ENCODE measurements at places on chromosomes 1 and 21.
A peak's percentile ranks its signal among the peaks of the same experiment; 100 is the strongest.

DNA sequence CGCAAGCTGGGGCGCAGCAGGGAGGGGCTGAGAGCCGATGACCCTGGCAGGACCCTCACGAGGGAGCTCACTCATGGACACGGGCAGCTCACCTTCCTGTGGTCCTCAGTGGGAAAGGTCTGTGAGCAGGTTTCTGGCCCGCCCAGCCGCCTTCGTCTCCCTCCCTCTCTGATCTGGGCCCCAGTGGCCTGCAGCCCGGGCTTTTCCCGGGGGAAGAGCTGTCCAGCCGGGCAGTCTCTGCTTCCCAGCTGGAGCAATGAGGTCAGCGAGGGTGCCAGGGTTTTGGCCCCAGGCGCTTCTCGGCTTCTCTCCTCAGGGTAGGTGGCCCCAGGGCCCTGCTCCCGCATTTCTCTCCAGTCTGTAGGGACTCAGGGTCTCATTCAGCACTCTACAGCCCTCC lies 22.2 kb upstream of the ARHGEF16 start:
- DNase-seq: no peak

- DNase-seq: no peak
These were observed 1284.7 kb downstream of the BRINP3 start for GRCh38 chr1:189192741-189193520.

- DNase-seq: no peak
These were observed 204.6 kb upstream of the TMPRSS15 start for GRCh38 chr21:18608226-18608625.

GRCh38 chr1:184028854-184029623 lies 8.5 kb downstream of the COLGALT2 start:
- no peak for DNase-seq

DNA sequence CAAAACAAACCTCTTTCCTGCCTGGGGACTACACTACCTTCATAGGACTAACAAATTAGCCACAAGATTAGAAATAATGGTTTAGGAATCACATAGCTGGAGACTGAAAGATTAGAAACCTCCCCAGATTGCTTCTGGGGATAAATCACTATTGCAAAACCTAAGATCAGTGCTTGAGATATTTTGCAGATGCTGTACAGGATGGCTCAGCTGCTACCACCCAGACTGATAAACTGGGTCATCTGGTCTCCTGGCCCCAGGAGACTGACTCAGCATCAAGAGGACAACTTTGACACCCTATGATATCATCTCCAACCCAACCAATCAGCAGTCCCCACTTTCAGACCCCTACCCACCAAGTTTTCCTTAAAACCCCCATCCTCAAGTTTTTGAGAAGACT lies 137.0 kb downstream of the LRRC53 start:
- no peak for DNase-seq

GRCh38 chr1:67897270-67897949 lies 64.1 kb upstream of the GNG12 start:
- no peak for DNase-seq

- DNase-seq: peak; percentile 85
These were observed at the start of gene EXO5 for GRCh38 chr1:40508375-40509341. Gene EXO5, plus strand, starts transcription at chr1:40508767. Its CDS starts 5,778 bp downstream, at chr1:40514545.

DNA sequence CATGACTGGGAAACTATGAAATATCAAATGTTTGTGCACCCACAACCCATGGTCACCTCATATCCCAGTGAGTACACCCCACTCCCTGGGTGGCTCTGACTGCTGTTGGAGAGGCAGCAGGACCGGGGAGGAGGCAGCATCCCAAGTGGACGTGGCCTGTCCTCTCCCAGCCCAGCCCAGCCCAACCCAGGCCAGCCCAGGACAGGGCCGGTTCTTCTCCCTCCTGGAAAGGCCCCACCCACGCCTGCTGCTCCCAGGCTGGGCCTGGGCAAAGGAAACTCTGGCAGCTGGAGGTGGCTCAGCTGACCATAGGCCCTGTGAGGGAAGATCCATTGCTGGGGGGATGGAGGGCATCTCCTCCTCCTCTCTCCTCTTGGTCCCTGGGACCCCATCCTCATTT lies 19.1 kb downstream of the MATN1 start:
- no peak for DNase-seq

DNA sequence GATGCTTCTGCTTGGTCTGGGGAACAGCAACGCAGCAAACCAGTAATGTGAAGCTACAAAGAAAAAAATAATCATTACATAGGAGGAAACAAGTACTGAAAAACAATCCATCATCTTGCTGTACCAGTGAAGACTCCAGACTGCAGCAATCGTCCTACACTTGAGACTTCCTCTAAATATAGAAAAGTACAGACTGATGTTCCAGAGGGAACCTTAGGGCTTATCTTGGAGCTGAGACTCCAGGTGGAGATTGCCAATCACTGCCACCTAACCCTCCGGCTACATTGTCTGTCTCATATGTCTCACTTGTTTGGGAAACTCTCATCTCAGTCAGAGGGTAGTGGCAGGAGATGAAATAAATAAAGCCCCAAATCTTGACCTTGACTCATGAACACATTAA lies 9.4 kb upstream of the UHMK1 start:
- no peak for DNase-seq

- no peak for DNase-seq
These were observed 2.1 kb downstream of the UTS2 start for GRCh38 chr1:7850786-7851185.

DNA sequence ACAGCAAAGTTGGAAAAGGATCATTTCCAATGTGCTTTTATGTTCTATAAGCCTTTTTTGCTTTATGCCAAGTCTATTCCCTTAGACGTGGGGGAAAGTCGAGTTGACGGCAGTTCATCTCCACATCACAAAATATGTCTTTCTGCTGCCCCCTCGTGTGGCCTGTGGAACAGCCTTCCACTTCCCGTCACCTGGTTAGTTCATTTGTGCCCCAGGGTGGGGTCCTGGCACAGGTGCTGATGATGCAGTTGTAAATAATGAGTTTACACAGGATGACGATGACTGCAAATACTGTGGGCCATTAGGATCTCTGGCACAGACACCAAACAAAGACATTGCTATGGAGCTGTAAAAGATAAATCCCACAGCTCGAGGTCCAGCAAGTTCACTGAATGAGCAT lies 10.0 kb upstream of the OTUD3 start:
- DNase-seq: peak; percentile 84

- peak; percentile 55 for DNase-seq
These were observed 274.8 kb upstream of the RUNX1 start for GRCh38 chr21:35323947-35324346.

DNA sequence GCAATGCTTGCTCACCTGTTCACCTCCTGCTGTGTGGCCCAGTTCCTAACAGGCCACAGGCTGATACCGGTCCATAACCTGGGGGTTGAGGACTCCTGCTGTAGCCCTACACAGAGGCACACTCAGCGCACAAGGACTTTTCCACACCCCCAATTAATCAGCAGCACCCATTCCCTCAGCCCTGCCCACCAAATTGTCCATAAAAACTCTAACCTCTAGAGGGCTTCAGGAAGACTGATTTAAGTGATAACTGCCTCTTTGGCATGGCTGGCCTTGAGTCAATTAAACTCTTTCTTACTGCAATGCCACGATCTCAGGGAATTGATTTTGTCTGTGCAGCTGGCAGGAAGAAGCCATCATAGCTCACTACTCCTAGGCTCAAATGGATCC lies 71.3 kb upstream of the MUTYH start:
- no peak for DNase-seq

- no peak for DNase-seq
These were observed 19.9 kb upstream of the SLC35F3 start for GRCh38 chr1:233884461-233885151.

DNA sequence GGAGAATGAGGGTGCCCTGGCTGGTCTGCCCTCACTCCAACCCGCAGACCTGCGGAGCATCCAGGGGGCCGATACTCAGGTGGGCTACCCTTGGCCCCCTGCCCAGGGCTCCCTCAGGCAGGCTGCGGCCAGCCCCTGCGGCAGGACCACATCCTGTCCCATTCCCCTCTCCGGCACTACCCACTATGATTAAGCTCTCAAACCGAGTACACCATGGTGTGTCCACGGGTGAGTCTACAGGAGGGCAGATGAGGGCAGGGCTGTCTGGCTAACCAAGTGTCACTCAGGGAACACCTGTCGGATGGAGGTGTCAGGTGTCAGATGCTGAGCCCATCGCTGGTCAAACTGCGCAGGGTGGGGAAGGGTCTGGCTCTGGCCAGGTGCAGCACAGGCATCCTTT lies 47.2 kb downstream of the SLC66A1 start:
- DNase-seq: no peak

DNA sequence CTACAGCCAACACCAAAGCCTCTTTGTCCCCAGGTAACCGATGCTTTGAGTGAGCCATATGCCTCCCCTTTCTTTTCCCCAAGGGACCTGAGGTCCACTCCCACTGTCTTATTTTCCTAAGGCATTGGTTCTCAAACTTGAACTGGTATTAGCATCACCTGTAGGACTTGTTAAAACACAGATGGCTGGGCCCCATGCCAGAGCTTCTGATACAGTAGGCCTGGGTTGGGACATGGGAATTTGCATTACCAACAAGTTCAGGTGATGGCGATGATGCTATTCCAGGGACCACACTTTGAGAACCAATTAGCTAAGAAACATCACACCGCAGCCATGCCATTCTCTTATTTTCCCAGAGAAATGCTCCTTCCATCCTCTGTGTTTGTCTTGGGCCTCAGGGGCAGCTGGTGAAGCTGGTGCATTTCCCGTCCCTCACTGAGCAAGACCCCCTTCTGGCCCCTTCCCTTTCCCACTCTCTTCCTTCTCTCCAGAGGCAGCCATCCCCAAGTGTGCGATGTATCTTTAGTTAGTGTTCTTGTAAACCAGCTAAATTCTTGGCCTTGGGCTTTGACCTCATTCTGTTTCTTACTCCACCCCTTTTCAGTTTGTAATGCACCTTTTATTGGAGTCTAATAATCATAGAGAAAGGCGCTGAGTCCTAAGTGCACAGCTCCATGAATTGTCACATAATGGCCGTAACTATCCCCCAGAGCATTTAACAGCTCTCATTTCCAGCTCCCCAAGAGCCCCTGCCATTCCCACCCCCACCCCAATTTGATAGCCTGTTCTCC lies 14.2 kb upstream of the TTC22 start:
- DNase-seq: no peak

- peak; percentile 92 for DNase-seq
These were observed at the start of gene SYF2 for GRCh38 chr1:25232027-25232865. Gene SYF2, minus strand, starts transcription at chr1:25232502. Its CDS starts 35 bp downstream, at chr1:25232467.

DNA sequence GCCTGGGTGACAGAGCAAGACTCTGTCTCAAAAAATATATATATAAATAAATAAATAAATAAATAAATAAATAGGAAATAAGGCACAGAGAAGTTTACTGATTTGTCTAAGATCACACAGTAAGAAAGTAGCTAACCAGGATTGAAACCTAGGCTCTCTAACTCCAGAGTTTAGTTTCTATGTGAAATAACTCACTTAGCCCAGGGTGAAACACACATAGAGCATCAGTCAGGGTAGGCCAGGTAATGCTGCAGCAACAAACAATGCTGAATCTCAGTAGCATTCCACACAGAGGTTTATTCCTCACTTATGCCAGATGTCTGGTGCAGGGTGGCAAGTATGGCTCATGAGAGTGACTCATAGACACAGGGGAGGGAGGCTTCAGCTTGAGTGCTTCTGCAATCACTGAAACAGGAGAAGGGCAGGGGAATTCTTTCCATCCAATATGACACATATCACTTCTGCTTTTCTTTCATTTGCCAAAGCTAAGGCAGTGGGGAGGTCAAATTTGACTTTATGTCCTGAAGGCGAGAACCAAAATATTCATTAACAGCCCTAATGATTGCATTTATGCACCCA lies 37.1 kb upstream of the KANK4 start:
- DNase-seq: no peak

- no peak for DNase-seq
These were observed 154.1 kb upstream of the TMEM51 start for GRCh38 chr1:14999441-14999840.

GRCh38 chr1:227654858-227655752 lies 80.0 kb downstream of the JMJD4 start:
- no peak for DNase-seq

DNA sequence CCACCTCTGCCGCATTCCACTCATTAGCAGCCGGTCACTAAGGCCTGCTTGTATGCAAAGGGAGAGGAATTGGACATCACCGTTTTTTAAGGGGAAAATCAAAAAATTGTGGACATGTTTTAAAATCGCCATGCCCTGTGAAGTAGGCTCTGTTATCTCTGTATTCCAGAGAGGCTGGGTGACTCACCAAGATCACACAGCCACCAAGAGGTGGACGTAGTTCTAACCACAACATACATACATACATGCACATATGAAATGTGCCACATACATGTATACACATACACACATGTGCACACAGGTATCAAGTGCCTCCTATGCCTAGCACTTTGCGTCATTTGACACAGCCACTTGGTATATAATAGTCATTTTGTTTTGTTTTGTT lies 16.0 kb upstream of the ZSCAN20 start:
- no peak for DNase-seq

GRCh38 chr1:71210718-71211117 lies 129.9 kb upstream of the ZRANB2 start:
- DNase-seq: no peak

DNA sequence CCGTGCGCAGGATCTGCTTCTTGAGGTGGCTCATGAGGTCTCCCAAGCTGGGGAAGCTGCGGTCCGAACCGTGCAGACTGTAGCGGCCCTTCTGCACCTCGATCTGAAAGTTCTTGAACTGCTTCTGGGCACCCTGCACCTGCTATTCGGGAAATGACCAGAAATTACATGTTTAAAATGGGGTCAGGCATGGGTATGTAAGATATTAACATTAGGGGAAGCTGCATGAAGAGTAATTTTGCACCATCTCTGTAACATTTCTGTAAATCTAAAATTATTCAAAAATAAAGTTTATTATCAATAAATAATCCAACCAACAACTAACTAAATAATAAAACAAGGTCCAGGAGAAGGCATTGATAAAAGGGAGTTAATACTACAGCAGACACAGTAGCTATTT lies 110.7 kb downstream of the RAVER2 start:
- DNase-seq: no peak

GRCh38 chr1:229092377-229093237 lies 178.3 kb upstream of the RAB4A start:
- no peak for DNase-seq

GRCh38 chr1:226987179-226987536 lies 47.1 kb downstream of the COQ8A start:
- DNase-seq: no peak

DNA sequence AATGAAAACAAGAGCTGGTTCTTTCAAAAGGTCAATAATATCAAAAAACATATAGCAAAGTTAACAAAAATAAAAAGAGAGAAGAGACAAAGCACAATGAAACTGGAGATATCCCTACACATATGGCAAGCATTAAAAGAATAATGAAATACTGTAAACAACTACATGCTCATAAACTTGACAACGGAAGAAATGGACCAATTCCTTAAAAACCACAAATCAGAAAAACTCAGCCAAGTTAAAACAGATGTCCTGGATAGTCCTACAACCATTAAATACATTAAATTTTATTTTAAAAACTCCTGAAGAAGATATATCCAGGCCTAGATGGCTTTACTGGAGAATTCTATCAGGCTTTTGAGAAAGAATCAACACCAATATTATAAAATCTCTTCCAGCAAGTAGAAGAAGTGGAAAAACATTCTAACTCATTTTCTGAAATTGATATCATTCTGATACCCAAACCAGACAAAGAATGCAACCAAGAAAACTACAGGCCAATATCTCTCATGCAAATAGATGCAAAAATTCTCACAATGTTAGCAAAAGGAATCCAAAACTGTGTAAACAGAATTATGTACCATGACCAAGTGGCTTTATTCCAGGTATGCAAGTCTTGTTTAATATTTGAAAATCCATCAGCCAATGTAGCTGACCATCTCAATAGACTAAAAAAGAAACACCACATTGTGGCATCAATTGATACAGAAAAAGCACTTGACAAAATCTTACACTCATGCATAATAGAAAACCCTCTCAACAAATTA lies 56.1 kb upstream of the LRRC7 start:
- no peak for DNase-seq

GRCh38 chr1:52164604-52165003 lies 22.7 kb downstream of the ZFYVE9 start:
- DNase-seq: no peak

Data from transverse colon (tissue), 4 donors.